AG09309 (cell line): ENCODE measurements at places on chromosomes 3 and 15.

- no peak for DNase-seq
These were observed 519.7 kb downstream of the FOXP1 start for GRCh38 chr3:71063773-71064290.

- DNase-seq = no peak
These were observed 123.7 kb upstream of the IGSF10 start for GRCh38 chr3:151584566-151584965.

DNA sequence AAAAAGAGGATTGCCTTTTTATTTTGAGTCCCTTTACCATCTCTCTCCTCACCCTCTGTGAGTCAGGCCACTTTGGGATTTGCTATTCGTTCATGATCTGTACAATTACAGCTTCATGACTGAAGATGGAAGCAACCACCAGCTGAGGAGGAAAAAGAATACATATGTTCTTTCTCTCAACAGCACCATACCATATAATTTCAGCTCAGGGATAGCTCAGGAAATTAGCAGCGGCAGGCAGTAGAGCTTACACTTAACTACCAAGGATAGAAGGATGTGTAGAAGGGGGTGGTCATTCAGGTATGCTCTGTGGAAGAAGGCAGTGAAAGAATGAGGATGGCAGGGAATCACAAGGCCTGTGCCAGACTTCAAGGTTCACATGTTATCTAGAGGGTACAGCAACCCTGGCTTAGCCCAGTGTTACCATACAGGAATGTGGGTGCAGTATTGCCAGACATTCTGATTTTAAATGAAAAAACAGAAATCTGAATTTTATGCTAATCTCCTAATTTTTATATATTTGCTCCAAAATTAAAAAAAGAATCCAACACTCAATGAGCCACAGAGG lies 17.9 kb downstream of the PLS1 start:
- DNase-seq = no peak

GRCh38 chr15:69125236-69125635 lies 35.2 kb upstream of the GLCE start:
- no peak for DNase-seq

- DNase-seq = no peak
These were observed 34.4 kb upstream of the TLE3 start for GRCh38 chr15:70132139-70132538.

GRCh38 chr15:41827290-41827879 lies 507 bp upstream of the JMJD7 start:
- DNase-seq = no peak

GRCh38 chr3:9230596-9230995 lies 18.9 kb downstream of the SRGAP3 start:
- DNase-seq = no peak

DNA sequence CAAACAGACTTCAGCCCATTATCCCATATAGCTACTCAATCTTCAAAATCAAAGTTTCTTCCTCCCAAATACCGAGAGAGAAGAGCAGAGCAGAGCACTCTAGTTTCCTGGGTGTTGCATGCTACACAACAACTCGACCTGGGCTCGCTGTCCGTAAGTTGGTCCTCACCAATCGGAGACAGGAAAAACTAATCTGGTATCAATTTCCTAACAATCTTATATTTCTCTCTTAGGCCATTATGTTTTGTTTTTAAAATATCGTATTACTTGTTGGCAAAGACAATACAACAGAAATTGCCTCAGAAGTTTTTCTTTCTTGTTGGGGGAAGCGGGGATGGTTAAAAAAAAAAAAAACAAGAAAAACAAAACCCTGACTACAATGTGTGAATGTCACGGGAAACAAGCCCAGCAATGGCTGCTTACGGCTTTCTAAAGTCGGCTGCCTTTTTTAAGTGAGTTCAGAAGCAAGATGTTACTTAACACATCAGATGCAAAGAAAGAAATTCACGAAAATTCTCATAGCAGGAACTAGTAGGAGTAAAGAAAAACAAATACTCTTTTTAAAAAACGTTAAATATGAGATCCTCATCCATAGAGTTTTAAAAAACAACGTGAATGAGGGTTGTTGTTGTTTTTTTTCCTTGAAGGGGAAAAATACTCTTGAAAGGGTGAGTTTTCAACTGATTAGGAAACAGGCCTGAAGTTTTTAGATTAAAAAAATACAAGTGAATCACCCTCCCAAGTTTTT lies 1.9 kb downstream of the VGLL4 start:
- no peak for DNase-seq

- no peak for DNase-seq
These were observed 22.6 kb downstream of the HAPLN3 start for GRCh38 chr15:88872706-88873105.

DNA sequence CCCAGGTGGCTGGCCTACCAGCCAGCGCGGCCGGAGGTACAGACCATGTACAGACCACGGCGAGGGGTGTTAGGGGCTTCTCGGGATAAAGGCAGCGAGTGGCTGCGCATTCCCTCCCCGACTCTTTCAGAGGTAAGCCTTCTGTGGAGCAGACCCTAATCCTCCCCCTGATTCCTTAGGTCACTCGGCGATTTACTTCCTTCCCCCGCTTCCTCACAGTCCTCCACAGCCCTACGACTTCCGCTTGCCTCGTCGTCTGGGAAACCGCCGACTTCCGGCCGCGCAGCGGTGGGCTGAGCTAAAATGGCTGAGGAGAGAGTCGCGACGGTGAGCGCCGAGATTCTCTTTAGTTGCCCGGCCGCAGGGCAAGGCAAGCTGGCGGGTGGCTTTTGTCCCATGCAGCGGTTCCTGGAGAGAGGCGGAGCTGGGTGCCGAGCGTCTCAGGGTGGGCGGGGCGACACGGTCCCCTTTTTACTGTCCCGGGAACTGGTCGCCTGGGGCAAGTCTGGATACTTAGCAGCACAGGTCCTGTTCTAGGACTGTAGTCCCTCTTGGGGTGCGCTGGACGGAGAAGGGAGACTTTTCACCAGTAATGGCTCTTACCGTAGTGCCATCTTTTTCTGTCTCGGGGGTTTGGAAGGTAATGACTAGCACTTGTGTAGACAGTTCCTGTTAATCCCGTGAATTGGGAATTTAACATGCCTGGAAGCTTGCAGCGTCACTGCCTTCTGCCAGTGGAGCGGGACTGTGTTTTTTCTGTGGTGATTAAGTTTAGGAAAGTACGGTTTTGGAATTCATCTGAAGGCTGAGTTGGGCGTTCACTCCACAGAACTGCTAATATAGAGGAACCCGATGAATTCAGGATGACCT lies at the start of the genes BBS4 and HIGD2B:
TSS of gene BBS4 (plus strand) at position 283 of the 870 bp plus-strand sequence. CDS start at position 304, 21 bp downstream.
TSS of gene HIGD2B (minus strand) at position 258 of the 870 bp plus-strand sequence. CDS start 9,808 bp downstream, outside the sequence.
- no peak for DNase-seq

DNA sequence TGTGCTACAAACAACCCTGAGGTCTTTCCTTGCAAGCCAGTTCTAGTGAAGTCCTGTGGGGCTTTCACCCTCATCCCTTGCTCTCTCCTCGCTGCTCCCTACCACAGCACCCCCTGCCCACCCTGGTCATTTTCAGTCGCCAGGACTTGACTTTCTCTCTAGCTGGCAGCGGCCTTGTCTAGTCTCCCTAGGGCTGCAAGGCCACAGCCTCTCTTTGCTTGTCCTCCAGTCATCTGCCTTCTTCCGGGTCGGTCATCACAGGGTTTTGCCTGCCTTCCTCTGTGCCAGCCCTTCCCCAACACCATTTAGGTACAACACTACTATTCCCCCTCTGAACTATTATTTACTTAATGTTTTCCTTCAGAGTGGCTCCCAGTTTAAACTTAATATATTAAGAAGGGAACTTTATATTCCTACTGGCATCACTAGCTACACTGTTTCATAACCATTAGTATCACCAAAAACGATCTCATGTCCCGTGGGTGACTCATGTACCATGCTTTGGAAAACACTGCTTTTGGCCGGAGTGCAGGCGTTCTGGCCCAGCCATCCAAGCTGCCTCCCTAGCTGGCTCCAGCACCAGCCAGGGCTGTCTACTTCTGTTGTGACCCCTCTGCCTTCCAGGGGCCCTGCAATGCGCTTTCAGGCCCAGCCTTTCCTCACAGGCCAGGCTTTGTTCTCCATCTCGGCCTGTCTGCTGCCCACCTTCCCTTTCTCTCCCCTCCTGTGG lies 21.4 kb downstream of the FAH start:
- DNase-seq = no peak

DNA sequence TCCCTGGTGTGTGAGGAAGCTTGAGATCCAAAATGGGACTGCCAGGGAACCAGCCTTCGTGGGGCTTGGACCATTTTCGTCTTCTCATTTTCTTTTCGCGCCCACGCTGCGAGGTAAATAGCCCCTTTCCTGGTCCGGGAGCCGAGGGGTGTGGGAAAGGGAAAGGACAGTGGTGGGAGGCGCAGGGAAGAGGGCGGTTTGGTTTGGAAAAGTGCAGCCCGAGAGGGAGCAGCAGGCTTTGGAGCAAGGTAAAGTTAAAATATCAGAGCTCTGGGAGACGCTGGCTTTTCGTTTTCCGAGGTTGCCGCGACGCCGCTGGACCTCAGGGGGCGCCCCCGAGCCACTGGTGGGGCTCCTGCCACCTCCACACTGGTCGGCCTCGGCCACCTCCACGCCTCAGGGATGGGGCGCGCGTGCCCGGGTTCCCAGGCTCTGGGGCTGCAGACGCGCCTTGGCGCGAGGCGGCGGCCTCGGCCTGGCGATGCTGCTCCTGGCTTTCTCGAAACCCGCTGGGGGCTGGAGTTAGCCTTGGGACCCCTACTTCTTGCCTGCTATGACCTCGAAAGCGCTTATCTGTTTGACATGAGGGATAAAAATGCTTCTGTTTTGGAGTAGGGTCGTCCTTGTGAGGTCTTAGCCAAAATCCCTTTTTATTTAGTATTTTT lies 3.2 kb downstream of the PTPRG start:
- no peak for DNase-seq

DNA sequence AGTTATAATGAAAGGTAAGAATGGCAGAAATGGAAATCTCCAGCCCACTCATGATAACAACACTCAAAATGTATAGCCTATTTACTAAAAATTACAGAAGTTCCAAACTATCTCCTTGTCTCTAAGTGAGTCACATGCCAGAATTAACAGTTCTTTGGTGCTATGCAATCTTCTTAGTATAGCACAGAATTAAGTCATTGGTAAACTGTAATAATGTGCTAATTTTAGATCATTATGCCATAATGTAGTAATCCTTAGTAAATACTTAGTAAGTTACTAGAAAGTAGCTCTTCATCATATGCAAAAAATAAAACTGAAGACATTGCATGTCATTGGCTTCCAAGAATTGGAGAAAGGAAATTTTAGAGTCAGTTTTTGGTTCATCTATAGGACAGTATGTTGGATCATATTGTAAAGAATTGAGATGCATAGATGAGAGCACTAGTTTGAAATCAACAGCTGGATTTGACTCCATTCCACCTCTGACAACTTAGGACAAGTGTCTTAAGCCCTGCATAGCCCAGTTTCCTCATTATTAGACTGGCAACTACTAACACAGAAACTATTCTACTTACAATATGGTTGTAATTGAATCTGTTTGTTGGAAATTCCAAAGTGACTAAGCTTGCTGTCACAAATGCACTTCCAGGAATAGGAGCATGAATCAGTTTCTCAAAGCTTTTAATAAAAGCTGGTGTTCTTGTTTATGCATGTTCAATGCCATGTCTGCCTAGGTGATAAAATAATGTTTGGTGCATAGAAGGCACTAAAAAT lies 40.1 kb upstream of the CD47 start:
- peak; percentile 71 for DNase-seq

DNA sequence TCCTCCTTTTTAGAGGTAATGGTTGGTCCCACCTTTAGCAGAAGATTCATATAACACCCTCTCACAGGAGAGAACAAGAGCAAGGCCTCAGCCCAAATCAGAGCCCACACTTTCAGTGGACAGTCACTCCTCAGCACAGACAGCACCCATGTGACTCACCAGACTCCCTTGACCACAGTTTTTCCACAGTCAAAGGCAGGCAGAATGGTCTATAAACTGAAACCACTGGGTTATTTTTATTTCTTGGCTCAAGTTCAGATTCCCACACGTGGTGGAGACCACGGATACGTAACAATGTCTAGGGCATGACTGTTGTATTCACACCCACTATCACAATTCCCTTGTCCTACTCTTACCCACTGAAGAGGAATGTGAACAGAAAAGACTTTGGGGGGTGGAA lies 237.8 kb upstream of the UBE2E1 start:
- DNase-seq = peak; percentile 92

DNA sequence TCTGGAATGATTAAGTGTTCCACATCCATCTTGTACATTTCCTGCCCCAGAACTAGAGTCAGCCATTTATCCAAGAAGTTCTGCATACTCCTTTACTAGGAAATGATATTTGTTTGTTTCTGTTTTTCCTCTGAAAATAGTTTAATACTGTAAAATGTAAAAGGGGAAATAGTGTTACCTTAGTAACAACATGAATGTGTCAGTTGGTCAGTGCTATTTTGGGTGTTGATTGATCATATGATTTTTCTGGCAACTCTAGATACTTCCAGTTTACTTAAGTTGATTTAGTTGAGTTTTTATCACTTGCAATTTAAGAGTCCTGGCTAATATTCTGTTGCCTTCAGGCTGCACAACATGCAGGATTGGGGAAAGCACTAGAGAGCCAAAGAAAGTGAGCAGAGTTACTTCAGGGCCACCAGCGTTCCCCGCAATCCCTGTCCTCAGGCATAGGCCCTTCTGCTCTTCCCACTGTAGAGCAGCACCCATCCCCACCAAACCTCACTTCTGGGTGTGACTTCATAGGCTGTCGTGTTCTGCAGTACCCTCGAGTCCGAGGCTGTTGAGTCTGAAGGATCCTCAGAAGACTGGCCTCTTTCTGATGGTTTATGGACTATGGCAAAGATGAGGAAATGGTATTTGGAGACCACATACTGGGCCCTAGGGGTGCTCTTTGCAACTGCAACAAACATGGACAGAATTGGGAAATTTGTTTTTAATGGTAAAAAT lies 69.0 kb downstream of the CHD2 start:
- no peak for DNase-seq

DNA sequence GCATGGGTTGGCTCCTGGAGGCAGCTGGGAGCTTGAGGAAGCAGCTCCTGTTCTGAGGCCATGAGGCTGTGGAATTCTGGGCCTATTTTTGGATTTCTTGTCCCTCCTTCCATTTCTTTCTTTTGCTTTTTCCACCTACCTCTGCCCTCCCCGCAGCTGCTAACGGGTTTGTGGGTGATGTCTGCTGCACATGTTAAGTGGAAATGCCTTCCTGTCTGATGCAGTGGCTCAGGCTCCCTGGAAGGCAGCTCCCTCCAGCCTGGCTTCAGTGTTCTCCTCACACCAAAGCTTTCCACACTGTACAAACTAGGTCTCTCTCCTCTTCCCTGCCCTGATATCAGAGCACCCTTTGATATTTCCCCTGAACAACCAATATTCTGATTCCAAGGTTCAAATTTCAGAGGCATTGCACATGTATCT lies 33.8 kb upstream of the ESYT3 start:
- no peak for DNase-seq

DNA sequence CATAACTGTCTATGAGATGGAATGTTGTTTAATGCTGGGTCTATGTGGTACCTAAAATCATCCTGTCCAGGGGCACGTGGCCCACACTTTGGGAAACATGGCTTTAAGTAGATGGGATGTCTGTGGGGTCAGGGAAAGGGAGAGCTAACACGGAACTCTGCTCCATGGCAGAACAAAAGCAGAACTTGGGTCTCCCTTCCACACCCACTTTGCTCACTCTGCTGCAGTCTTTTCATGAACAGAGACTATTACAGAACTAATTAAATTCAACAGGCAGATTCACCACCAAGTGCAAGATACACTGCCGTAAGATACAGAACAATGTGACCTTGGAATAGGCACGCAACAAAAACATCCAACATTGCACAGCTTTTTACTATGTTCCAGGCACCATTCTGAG lies 28.2 kb downstream of the POPDC2 start:
- no peak for DNase-seq
